ENCODE measurements at places on chromosomes 7 and 10.
A peak's percentile ranks its signal among the peaks of the same experiment; 100 is the strongest.

GRCh38 chr7:44852590-44852989, 4.7 kb upstream of the H2AZ2 start:
- no peak for DNase-seq

DNA sequence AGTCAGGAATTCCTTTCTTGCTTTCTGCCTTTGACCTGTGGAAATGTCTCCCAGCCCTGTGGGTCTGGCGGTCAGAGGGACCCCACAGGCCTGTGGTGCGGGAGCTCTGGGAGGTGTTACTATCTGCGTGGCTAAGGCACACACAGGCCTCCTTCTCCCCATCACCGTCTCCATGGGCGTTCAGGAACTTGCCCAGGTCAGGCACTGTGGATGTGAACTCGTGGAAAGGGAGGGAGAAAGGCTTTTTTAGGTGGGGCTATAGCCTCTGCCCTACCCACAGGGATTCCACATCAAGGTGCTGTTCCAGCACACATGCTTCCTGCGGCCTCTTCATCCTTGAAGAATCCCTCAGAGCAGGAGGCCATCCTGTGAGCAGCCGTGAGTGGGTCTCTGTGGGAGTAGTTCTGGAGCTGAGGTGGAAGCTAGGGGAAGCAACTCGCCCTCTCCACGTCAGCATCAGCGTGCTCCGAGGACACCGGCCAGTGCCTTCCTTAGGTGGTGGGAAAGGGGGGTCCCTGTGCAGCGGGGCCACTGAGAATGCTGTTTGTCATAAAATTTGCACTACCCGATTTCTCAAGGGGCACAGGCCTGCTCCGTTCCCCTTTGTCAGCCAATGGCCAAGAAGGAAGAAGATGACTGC, 7.5 kb upstream of the ATP6V0E2 start:
- DNase-seq, result no peak

- no peak for DNase-seq
These were observed 712.2 kb upstream of the GALNT17 start for GRCh38 chr7:70419526-70420380.

- DNase-seq, result no peak
These were observed 22.1 kb upstream of the PDE1C start for GRCh38 chr7:32092346-32092745.

DNA sequence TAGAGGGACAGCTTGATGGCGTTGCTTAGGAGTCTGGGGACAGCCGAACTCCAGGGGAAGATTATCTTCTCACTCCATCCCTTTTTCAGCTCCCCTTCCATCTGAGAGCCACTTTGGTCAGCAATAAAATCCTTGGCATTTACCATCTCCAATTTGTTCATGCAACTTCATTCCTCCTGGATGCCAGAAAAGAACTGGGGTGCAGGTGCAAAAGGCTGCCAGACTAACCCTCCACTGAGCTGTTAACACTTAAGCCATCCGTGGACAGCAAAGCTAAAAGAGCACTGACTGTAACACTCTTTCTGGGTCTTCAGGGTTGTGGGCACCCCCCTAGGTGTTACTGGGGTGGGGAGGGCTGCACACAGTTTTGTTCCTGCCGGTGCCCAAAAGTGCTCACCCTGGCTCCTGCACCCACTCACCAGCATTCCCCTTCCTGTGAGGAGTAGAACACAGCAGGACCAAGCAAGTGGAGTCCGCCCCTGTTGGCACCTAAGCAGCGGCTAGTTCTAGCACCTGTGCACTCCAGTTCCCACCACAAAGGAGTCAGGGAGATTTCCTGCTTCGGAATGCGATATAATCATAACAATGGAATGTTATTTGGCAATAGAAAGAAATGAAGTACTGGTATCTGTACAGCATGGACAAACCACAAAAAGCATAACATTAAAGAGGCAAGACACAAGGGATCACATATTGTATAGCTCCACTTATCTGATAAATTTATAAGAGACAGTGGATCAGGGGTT, 95.1 kb downstream of the NPY start:
- DNase-seq, result peak; percentile 36

DNA sequence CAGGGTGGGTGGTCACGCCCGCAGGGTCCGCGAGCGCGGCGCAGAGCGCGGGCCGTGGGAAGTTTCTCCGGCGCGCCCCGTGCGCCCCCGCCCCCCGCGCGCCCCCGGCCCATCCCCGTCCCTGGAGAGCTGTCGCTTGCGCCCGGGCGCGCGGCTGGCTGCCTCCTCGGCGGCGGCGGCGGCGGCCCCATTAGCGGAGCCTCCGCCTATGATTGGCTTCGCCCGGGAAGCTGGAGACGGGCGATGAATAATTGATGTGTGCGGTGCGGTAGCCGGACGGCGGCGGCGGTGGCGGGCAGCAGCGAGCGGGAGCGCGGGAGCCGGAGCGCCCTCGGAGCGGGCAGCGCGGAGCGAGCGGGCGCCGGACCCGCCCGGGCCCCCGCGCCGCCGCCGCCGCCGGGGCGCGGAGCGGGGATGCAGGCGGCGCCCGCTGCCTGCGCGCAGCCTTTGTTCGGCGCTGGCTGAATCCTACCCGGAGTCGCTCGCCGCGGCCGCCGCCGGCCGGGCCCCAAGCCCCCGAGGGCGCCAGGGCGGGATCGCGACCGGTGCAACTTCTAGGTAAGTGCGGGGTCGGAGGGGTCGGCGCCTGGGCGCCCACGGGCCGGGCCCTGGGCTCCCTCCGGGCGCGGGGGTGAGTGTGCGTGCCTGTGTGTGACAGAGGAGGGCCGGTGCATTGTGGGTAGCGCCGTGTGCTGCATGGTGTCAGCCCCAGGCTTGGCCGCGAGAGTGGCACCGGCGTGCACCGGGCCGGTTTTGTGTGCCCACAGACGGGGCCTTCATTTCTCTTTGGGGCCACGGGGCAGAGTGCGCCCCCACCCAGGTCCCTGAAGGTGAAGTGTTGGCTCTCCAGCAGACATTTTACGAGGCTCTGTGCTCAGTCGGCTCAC, 103.8 kb upstream of the PPIF start:
- no peak for DNase-seq

DNA sequence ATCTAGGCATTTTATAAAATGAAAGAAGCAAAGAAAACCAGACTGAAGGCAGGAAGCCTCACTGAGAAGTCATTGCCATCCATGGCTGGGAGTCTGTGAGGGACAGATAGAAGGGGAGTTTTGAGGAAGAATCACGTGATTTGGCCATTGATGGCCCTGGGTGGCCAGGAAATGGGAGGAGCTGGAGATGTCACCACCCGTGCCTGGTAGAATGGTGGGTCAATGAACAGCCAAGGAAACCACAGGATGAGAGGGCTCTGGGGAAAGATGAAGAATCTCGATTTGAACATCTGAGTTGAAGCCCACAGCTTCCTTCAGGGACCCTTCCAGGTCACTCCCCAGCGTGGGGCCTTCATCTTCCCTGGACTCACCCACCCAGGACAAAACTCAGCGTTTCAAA, 103.3 kb upstream of the CHST15 start:
- no peak for DNase-seq

DNA sequence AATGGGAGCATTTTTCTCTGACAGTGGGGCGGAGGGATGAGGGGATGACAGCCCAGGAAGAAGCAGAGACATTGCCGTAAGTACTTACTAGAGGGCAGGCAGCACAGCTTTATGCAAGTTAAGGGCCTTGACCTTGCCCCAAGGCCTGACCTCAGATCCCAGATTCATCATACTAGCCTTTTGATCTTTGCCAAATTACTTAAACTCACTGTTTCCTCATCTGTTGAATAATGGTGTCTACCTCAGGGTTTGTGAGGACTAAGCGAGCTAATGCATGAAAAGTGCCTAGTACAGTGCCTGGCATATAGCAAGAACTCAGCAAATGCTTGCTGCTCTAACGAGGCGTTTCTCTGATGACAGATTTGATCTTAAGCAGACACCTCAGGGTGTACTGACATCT, 3.5 kb upstream of the SEMA4G start:
- no peak for DNase-seq

DNA sequence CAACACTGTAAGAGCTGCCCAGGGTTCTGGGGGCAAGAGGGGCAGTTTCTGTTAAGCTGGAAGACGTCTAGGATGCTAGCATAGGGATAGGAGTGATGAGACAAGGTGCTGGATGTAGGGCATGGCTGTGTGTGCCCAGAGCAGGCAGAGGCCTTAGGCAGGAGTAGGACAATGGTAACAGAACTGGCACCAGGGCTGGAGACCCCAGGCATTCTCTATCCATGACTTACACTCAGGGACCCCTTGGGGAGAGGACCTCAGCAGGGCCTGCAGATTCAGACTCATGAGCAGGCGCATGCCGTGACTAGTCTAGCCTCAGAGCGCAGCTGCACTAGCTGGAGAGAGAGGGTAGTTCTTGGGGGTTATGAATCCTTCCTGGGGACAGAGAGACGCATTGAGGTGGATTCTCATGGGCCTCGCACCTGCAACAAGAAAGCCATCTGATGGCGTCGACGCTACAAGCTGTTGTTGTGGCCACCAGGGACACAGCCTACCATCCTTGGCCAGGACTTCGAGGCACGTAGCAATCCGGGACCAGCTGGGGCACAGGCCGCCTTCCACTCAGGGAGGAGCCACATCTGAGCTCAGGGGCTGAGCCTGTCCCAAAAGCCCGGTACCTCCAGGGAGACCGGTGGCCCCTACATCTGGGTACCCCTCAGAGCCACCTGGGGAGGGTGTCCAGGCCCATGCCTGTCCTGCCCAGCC, 474.1 kb downstream of the PTPRN2 start:
- no peak for DNase-seq

DNA sequence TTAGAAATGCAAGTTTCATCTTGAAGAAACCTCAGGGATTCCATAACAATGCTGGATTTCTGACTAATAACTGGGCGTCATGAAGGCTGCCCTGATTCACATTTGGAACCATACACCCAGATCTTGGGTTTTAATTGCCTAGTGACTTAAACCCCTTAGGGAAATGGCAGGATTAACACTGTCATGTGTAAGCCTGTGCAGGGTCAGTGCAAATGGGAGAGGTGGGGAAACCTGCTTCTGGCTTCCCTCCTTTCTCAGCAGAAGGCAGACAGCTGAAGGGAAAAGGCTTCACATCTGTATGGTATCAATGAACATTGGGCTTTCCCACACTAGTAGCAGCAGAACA, 364.2 kb downstream of the ANKRD30A start:
- DNase-seq, result no peak

- no peak for DNase-seq
These were observed 672.2 kb upstream of the LRRN3 start for GRCh38 chr7:110418659-110419280.

GRCh38 chr10:71217266-71218045, 5.1 kb downstream of the UNC5B start:
- no peak for DNase-seq

- DNase-seq, result no peak
These were observed 289.5 kb upstream of the MKLN1 start for GRCh38 chr7:131038153-131038552.

DNA sequence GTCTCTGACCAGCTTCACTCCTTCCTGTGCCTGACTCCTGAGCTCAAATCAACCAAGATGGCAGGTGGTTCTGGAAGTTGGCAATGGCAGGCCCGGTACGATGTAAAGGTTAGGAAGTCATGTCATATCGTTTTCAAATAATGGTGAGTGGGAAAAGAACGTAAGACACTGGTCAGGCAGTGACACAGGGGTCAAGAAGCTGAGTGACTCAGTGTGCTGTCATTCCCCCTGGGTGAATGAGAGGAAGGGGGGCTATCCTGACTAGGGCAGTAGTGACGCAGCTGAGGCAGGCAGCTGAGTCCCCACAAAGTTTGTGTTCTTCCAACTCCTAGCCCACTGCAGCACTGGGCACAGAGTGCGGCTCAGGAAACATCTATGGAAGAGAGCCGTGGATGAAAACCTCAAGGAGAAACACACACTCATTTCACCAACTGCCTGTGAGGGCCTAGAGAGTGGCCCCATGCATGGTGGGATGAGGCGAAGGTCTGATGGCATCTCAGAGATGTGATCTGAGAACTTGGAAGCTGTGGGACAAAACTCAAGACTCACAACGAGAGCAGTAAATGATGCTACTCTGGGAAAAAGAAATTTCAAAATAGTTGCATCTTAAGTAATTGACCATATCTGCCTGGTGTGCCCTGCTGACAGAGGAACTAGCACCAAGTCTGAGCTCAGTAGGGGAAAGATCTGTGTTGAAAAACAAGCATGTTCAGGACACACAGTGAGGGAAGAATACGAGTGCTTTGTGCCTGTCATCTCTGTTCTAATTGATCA, 23.2 kb downstream of the CREB3L2 start:
- DNase-seq, result peak; percentile 98

DNA sequence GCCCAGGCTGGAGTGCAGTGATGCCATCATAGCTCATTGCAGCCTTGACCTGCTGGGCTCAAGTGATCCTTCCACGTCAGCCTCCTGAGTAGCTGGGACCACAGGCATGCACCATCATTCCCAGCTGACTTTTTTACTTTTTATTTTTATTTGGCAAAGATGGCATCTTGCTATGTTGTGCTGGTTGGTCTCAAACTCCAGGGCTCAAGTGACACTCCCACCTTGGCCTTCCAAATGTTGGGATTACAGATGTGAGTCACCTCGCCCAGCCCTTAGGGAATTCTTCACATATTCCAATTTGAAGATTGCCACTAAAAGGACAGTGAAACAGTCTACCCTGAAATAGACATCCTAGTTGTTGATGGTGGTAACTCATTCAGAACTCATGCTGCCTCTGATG, 27.7 kb downstream of the SUGCT start:
- no peak for DNase-seq

DNA sequence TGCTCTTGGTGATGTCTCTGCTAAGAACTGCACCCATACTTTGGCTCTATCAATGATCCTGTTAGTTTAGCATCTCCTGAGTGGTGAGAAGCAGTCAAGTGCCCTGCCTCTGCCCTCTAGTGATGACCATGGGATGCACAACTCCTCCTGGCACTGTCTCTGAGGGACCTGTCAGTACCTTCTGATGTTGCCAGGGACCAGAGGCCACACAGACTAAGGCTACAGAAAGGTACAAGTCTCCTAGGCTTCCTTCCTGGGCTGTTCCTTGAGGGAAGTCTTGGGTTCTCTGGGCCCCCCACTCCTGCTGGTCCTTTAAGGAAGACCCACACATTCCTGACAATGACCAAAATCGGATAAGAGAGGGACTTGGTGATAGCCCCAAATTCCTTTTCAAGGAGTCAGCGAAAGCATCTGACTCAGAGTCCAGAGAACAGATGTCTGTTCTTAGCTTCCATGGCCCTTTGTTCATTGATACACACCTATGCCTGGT, 15.3 kb downstream of the NKX2-3 start:
- DNase-seq, result no peak

GRCh38 chr7:115951547-115951946, 79.0 kb downstream of the TFEC start:
- DNase-seq, result no peak

GRCh38 chr7:86929293-86930109, 130.0 kb downstream of the ELAPOR2 start:
- no peak for DNase-seq

DNA sequence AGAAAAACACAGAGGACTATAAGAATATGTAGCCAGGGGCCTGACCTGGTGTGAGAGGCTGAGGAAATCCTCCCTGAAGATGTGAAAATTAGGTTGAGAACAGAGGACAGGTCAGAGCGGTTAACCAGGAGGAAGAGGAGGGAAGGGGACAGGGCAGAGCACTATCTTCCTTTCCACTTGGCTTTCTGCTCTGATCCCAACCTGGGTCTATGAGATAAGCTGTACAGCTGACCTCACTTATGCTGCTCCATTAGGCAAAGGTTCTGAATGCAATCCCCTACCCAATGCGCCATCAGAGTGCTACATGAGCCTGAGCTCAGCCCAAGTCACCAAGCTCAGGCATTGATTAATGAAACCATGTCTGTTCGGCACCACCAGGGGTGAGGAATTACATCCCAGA, 10.5 kb downstream of the LIPA start:
- DNase-seq, result no peak

All from skeletal muscle cell (primary cell).